SIG-M5 (cell line): ENCODE measurements at places on chromosomes 13 and 19.

DNA sequence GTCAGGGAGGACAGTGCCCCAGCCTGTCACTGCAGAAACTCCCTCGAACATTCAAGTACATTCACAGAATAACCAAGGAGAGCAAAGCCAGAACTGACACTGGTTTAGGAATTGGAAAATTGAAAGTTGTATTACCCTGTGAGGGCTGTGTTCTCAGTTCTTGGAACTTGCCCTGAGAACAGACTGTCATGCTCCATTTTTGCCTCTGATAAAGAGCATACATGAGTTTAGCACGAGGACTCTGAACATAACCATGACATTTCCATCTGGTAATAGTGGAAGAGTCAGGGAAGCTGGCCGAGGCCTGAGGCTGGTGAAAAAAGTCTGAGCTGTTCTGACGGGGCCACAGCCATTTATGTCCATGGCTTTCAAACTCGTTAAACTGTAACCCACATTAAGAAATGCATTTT is 15.2 kb upstream of the SLC25A30 start:
- DNase-seq, result no peak

GRCh38 chr13:33202644-33203169 is 82.8 kb downstream of the STARD13 start:
- no peak for DNase-seq

- DNase-seq, result no peak
Measured at GRCh38 chr13:80039000-80039399, 301.9 kb downstream of the SPRY2 start.

DNA sequence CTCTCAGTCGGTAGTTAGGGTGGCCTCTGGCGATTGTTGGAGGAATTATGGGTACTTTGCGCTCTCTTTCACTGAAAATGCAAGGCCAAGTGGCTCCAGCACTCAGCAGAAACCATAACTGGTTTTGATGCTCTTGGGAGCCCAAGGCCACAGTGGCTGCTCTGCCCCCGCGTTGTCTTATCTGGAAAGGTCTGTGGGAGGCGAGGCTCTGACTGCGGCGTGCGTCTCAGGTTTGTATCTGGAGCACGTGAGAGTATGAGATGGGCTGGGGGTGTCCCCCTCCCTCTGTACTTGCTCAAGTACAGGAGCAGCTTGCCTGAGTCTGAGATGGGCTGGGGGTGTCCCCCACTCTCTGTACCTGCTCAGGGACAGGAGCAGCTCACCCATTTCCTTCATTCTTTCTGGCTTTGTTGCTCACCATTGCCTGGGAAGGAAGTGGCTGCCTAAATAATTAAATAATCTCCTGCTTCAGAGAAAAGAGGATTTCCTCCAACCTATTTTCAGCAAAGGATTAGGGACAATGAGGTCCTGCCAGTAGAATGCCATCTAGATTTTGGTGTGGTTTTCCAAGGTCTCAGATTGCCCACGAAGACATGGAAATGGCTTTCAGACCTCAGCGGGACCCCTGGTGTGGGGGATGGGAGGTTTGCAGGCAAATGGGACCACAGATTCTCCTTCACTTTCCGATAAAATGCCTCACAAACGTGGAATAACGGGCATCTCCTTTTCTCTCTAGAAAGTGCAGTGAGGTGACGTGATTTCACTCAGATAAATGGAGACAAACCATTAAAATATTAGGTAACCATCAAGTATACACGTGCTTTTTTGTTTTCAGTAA is 14.7 kb downstream of the ATP11A start:
- DNase-seq, result no peak

DNA sequence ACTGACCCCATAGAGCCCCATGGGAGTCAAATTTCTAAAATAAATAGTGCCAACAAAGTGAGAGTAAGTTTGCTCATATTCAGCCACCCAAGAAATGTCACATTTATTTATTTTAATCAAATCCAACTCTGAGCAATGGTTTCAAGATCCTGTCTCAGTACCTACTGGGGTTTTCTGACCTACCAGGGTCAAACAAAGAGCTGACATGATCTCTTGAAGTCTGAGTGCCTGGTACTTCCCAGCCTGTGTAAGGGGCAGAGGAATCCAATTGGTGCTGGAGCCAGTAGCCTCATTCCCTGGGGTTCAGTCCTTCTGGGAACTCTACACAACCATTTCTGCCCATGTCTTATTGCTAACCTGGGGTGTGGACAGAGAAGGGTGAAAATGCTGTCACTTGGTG is 104.6 kb upstream of the SERP2 start:
- DNase-seq, result no peak

DNA sequence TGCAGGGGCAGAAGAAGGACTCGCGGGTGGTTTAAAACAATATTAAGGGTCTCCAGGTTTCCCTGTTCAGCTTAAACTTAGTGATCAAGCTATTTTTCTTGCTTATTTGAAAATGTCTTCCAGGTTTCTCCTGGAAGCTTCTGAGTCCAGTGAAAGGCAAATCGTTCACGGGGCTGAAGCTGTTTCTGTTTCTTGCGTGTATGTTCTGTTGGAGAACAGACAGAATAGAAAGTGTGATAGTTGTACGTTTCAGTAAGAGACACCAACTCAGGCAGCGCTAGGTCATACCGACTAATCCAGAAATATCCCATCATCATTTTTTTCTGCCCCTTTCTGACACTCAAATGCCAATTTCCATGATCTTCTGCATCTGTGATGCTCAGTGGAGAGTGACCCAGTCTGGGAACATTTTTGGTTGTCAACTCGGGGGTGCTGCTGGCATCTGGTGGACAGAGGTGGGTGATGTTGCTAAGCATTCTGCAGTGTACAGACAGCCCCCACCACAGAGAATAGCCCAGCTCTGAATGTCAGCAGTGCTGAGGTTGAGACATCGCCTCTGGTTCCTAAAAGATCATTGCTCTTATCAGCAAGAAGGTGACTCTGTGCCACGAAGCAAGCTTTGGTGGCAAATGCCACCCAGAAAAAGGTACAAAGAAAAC is 4.3 kb downstream of the KLF2 start:
- no peak for DNase-seq

- DNase-seq, result no peak
Measured at GRCh38 chr19:17163652-17164051, 51.5 kb upstream of the USE1 start.

DNA sequence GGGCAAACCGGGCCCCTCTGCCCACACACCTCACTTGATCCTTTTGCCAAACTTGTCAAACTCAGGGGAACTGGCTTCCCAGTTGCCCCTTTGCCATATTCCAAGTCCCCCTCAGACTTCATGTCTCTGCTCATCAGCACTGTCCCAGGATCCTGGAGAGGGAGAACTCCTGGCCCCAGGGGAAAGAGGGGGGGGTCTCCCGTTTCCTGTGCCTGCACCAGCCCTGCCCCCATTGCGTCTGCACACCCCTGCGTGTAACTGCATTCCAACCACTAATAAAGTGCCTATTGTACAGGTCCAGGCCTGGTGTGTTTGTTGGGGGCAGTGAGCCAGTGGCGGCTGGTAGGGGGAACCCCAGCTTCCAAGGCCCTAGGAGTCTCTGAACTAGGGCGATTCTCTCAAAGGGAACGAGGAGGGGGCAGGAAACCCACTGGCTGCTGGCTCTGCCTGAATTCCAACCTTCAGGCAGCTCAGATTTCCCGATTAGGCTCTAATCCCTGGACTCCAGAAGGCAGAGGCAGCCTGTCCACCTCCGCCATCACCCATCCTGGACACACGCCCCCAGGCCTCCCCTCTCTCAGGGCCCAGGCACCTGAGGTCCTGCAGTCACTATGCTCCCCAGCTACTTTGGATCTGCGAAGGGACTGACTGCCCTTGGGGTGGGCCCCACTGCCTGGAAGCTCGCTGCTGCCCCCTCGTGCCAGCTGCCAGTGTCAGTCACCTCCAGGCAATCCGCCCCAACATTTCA is 9.7 kb upstream of the ILF3 start:
- DNase-seq, result no peak

GRCh38 chr19:51168564-51169282 is 26.6 kb downstream of the SIGLEC7 start:
- DNase-seq, result no peak

- DNase-seq, result no peak
Measured at GRCh38 chr13:39554371-39554770, 48.6 kb downstream of the LHFPL6 start.
